Breast epithelium (tissue), 4 donors: ENCODE measurements at places on chromosomes 16 and 17.

DNA sequence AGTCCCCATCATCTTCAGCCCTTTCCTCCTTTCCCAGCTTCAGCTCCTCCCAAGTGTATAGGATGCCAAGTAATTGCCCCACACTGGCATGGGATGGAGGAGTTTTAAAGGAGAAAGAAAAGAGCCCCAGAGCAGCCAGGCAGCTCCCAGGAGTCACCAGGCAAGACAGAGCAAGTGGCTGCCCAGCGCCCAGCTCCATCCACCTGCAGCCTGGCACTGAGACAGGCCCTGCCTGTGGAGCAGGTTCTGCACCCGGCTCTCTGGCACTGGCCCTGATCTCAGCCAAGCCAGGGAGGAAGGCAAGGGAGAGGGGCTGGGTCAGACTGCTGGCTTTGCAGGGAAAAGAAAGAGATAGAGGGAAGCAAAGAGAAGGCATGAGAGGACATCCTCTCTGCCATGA is 21.7 kb downstream of the FOXN1 start:
- peak overlapping the region; percentile 85 for H3K27ac ChIP-seq
- no peaks in the 10 kb centered on the region for H3K27me3 ChIP-seq
- H3K4me3 ChIP-seq = no peak overlapping the region
- DNase-seq = peak; percentile 72

GRCh38 chr17:79909121-79909520 is 69.9 kb upstream of the CBX4 start:
- H3K4me3 ChIP-seq = no peak overlapping the region
- no peaks in the 10 kb centered on the region for H3K4me1 ChIP-seq
- DNase-seq = no peak
- H3K27me3 ChIP-seq = peaks cover 20% of the 10 kb centered on the region
- H3K36me3 ChIP-seq = no peaks in the 10 kb centered on the region

GRCh38 chr16:64339052-64339770 is 782.7 kb downstream of the CDH11 start:
- no peaks in the 10 kb centered on the region for H3K36me3 ChIP-seq
- no peaks in the 10 kb centered on the region for H3K27me3 ChIP-seq
- no peak for DNase-seq
- H3K27ac ChIP-seq = no peak overlapping the region
- H3K4me3 ChIP-seq = no peak overlapping the region
- no peaks in the 10 kb centered on the region for H3K4me1 ChIP-seq

GRCh38 chr17:35341411-35341992 is 31.9 kb downstream of the SLFN11 start:
- H3K4me1 ChIP-seq = no peaks in the 10 kb centered on the region
- no peaks in the 10 kb centered on the region for H3K27me3 ChIP-seq
- no peaks in the 10 kb centered on the region for H3K36me3 ChIP-seq
- no peak overlapping the region for H3K27ac ChIP-seq
- DNase-seq = no peak

DNA sequence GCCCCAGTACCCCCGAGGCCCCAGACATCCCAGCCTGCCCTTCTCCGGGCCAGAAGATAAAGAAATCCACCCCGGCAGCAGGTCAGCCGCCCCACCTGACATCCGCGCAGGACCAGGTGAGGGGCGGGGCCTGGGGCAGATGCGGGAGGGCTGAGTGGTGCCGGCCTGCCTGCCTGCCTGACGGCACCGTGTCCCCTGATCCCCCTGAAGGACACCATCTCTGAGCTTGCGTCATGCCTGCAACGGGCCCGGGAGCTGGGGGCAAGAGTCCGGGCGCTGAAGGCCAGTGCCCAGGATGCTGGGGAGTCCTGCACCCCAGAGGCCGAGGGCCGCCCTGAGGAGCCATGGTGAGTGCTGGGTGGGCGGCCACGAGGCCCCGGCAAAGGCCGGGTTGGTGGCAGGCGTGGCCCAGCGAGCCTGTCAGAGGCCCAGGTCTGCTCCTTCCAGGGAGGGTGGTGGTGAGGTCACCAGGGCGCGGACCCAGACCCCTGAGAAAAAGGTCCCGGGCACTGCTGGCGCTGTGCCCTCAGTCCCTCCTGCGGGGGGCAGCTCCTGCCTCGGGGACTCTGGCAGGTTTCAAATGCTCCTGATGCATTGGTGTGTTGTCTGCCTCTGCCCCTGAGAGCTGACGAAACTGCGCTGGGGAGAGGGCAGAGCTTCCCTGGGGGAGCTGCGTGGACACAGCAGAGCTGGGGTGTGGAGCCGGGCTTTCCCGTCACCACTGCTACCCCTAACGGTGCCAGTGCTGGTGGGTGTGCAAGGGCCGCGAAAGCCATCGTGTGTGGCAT is 1.2 kb downstream of the CDT1 start:
- H3K27ac ChIP-seq = no peak overlapping the region
- no peaks in the 10 kb centered on the region for H3K36me3 ChIP-seq
- DNase-seq = no peak
- peak overlapping the region; percentile 72 for H3K4me3 ChIP-seq
- no peaks in the 10 kb centered on the region for H3K27me3 ChIP-seq

GRCh38 chr16:59605706-59606105 is 871.6 kb upstream of the GOT2 start:
- H3K27ac ChIP-seq = no peak overlapping the region
- DNase-seq = no peak
- H3K27me3 ChIP-seq = no peaks in the 10 kb centered on the region
- no peak overlapping the region for H3K4me3 ChIP-seq
- no peaks in the 10 kb centered on the region for H3K36me3 ChIP-seq

GRCh38 chr16:87601401-87601981 is 817 bp upstream of the JPH3 start:
- no peaks in the 10 kb centered on the region for H3K36me3 ChIP-seq
- peaks cover 4% of the 10 kb centered on the region for H3K4me1 ChIP-seq
- H3K4me3 ChIP-seq = no peak overlapping the region
- no peak for DNase-seq
- no peak overlapping the region for H3K27ac ChIP-seq
